ENCODE measurements at places on chromosomes 4 and X.

DNA sequence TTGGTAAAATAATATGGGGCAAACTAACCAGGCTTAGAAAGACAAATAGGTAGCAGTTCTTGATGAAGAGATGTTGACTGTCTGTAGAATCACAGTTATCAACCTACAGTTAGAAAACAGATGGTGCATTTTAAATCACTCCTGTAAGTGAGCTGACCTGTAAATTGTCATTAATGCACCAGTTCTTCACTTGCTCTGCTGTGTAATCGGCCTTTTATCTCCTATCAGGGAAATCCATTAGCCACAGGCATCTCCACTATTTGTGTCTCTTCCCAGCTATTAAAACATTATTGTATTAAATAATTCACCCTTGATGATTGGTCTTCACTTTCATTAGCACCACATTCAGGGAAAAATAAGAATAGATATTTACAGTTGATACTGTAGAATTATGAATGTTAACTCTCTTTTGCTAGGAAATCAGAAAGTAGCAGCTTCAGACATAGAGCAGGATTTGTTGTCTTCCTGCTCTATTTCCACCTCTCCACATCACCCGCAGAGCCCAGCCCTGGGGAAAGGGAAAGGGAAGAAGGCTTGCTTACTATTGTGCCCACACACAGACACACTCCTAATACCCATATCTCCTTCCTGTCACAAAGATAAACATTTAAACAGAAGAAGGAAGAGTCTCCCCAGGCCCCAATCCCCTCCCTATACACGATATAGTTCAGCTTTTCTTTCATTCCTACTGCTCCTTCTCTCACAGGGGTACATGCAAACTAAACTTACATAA, 97.1 kb downstream of the REELD1 start:
- DNase-seq: no peak
- H3K36me3 ChIP-seq: no peaks in the 10 kb centered on the region
- H3K4me3 ChIP-seq: no peak overlapping the region
- no peaks in the 10 kb centered on the region for H3K4me1 ChIP-seq
- no peaks in the 10 kb centered on the region for H3K27me3 ChIP-seq

DNA sequence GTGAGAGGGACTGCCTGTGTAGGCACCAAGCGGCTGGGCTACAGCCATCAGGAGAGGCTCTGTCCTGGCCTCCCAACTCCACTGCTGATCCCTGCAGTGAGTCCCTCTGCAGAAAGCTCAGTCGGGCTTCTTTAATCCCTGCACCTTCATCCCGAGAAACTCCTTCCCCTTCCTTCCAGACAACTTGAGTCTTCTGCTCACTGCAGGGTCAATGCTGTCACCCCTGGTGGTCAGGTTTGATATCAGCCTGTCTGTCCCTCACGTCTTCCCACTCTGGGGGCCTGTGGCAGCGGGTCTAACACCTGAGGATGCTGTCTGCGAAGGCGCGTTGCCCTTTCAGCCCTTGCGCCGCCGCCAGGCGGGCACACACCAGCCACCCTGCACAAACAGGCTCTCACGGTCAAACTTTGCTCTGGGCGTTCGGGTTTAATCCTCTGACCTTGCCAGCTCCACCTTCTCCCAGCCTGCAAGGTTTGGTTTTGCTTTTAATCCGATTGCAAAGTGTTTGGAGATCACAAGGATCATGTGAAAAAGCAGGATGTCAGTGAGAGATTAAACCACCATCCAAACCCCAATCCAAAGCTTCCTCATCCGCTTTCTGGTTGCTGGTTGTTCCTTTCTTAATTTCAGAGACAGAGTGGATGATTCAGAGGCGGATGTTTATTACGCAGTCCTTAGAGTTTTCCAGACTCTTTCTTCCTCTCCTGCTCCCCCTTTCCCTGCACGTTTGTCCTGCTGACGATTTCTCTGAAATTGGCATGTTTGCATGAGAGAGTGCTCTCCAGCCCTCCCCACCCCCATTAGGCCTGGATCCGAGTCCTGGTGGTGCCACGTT, 74.8 kb upstream of the SLC34A2 start:
- no peaks in the 10 kb centered on the region for H3K27me3 ChIP-seq
- H3K4me1 ChIP-seq: no peaks in the 10 kb centered on the region
- DNase-seq: no peak
- H3K4me3 ChIP-seq: no peak overlapping the region

DNA sequence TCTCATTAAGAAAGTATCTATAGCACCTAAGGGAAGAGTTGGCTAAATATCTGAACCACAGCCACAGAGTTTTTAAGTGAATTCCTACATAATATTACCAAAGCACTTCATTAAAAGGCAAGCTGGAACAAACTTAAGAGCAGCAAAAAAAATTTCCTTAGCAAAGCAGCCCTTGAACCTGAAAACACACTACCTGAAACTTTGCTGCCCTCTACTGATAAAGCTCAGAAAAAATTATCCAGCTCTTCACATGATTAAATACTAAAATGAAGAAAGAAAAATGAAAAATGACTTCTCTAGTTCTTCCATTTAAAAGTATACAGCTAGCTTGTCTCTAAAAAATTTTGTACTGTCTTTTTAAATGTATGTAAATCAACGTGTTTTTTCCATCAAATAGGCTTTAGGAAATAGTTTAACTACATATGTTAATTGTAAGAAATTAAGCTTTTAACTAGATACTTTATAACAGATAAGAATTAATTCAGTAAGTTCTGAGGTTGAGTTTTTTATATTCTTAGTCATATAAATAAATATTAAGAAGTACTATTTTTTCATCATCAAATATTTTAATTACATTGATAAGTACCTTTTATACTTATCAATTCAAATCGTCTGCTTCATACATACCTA, 156.1 kb downstream of the STPG2 start:
- DNase-seq: no peak
- no peak overlapping the region for H3K4me3 ChIP-seq
- H3K27me3 ChIP-seq: no peaks in the 10 kb centered on the region
- H3K36me3 ChIP-seq: no peaks in the 10 kb centered on the region
- no peak overlapping the region for H3K27ac ChIP-seq
- H3K4me1 ChIP-seq: no peaks in the 10 kb centered on the region

- no peak overlapping the region for H3K27ac ChIP-seq
- peaks cover 17% of the 10 kb centered on the region for H3K4me1 ChIP-seq
- H3K36me3 ChIP-seq: no peaks in the 10 kb centered on the region
- H3K4me3 ChIP-seq: no peak overlapping the region
Observed at GRCh38 chr4:105634402-105635080, 73.9 kb downstream of the INTS12 start.

GRCh38 chr4:38069271-38069760, 109.1 kb downstream of the PTTG2 start:
- H3K4me3 ChIP-seq: no peak overlapping the region
- H3K36me3 ChIP-seq: peaks cover 63% of the 10 kb centered on the region
- no peak overlapping the region for H3K27ac ChIP-seq

GRCh38 chr4:116346750-116347149, 738.6 kb downstream of the TRAM1L1 start:
- no peaks in the 10 kb centered on the region for H3K27me3 ChIP-seq
- no peak overlapping the region for H3K4me3 ChIP-seq
- H3K4me1 ChIP-seq: no peaks in the 10 kb centered on the region
- H3K36me3 ChIP-seq: no peaks in the 10 kb centered on the region
- no peak for DNase-seq

- no peak overlapping the region for H3K4me3 ChIP-seq
- no peaks in the 10 kb centered on the region for H3K36me3 ChIP-seq
- no peak for DNase-seq
Observed at GRCh38 chr4:123696687-123697086, 300.1 kb downstream of the SPRY1 start.

DNA sequence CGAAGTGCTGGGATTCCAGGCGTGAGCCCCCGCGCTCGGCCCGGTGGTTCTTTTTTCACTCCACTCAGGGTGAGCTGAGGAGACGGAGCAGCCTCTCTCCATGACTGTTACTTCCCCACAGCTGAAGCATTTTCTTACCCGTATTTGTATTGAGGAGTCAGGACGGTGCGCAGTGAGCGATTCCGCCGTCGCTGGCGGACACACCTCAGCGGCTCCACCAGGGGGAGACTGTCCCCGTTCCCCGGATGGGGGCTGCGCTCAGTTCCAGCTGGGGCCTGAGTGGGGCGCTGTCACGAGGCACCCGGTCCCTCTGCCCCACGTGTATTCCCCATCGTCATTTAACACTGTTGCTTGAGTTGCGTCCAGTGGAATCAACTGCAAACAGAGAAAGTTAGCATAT, 844.0 kb upstream of the FRG1 start:
- no peaks in the 10 kb centered on the region for H3K36me3 ChIP-seq
- no peaks in the 10 kb centered on the region for H3K4me1 ChIP-seq
- H3K27me3 ChIP-seq: no peaks in the 10 kb centered on the region
- no peak overlapping the region for H3K4me3 ChIP-seq
- DNase-seq: no peak
- no peak overlapping the region for H3K27ac ChIP-seq

DNA sequence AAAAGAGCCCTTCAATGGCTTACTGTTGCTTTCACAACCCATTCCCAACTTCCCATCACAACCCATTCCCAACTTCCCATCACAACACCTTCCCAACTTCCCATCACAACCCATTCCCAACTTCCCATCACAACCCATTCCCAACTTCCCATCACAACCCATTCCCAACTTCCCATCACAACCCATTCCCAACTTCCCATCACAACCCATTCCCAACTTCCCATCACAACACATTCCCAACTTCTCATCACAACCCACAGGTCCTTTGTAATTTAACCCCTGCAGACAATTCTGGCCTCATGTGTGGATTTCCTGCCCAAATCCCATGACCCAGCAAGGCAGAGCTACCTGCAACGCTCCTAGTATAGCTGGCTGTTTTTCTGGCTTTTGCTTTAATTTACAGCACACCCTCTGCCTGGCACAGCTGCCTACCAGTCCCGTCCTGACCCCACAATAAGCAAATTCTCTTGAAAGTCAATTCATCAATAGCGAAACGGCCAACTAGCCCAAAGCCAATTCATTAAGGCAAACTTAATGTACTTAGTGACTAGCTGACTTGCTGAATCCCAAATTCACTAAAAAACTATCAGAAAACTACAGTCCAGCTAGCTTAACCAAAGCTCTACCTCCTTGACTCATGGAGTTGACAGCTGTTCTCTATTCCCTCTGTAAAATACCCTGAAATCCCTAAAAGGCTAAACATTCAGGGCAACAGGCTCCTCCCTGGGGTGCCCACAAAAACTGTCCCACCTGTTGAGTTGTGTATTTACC, 75.6 kb downstream of the AFAP1 start:
- H3K27ac ChIP-seq: peak overlapping the region; percentile 54
- H3K36me3 ChIP-seq: no peaks in the 10 kb centered on the region
- no peaks in the 10 kb centered on the region for H3K4me1 ChIP-seq
- H3K4me3 ChIP-seq: no peak overlapping the region
- DNase-seq: no peak

DNA sequence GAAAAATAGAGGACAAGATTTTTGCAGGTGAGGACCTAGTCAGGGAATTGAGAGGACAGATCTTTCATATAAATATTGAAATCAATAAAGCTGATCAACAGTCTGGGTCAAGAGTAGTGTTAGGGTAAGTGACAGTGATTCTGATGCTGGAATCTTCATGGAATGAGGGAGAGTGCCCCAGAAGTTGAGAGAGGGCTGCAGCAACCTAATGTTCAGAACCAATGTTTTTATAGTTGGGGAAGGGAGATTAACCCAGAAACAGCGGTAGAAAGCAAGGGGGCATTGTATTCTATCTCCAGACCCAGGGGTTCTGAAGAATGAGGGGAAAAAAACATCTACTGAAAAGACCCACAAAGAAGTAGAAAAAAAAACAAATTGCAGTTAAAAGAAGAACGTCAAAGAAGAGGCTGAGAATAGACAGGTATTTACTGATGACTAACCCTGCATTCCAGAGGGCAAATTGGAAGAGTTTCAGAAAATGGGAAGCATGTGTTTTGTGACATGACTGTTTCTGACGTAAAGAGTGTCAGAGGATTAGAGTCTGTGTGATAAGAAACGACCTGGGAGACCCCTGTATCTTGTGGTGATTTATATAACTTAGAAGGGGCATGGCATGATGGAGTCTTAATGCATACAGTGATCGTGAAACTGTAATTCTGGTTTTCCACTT, 819.6 kb upstream of the EPHA5 start:
- no peak overlapping the region for H3K27ac ChIP-seq
- H3K4me1 ChIP-seq: no peaks in the 10 kb centered on the region
- H3K4me3 ChIP-seq: no peak overlapping the region
- H3K27me3 ChIP-seq: no peaks in the 10 kb centered on the region

GRCh38 chr4:24642981-24643547, 58.7 kb upstream of the DHX15 start:
- H3K36me3 ChIP-seq: no peaks in the 10 kb centered on the region
- no peak overlapping the region for H3K27ac ChIP-seq
- no peaks in the 10 kb centered on the region for H3K4me1 ChIP-seq
- no peak for DNase-seq

GRCh38 chr4:156797206-156797605, 174.4 kb downstream of the PDGFC start:
- H3K27me3 ChIP-seq: no peaks in the 10 kb centered on the region
- no peaks in the 10 kb centered on the region for H3K4me1 ChIP-seq
- H3K27ac ChIP-seq: no peak overlapping the region
- no peak overlapping the region for H3K4me3 ChIP-seq
- H3K36me3 ChIP-seq: no peaks in the 10 kb centered on the region

GRCh38 chr4:75908555-75908954, 6.3 kb upstream of the PPEF2 start:
- no peaks in the 10 kb centered on the region for H3K27me3 ChIP-seq
- no peak overlapping the region for H3K27ac ChIP-seq
- no peak overlapping the region for H3K4me3 ChIP-seq

GRCh38 chr4:1024882-1025545, 13.6 kb downstream of the FGFRL1 start:
- H3K27ac ChIP-seq: no peak overlapping the region
- H3K27me3 ChIP-seq: no peaks in the 10 kb centered on the region
- H3K4me1 ChIP-seq: peaks cover 33% of the 10 kb centered on the region

- no peaks in the 10 kb centered on the region for H3K36me3 ChIP-seq
- H3K27ac ChIP-seq: no peak overlapping the region
- no peaks in the 10 kb centered on the region for H3K4me1 ChIP-seq
- no peak for DNase-seq
- peaks cover 4% of the 10 kb centered on the region for H3K27me3 ChIP-seq
- no peak overlapping the region for H3K4me3 ChIP-seq
Observed at GRCh38 chrX:21756785-21757529, 959 bp downstream of the SMPX start.

GRCh38 chrX:79364306-79364705, 2.8 kb downstream of the ITM2A start:
- DNase-seq: no peak
- H3K4me1 ChIP-seq: peaks cover 29% of the 10 kb centered on the region
- no peak overlapping the region for H3K4me3 ChIP-seq
- H3K36me3 ChIP-seq: peaks cover 24% of the 10 kb centered on the region
- no peaks in the 10 kb centered on the region for H3K27me3 ChIP-seq
- no peak overlapping the region for H3K27ac ChIP-seq

- no peak for DNase-seq
- H3K27ac ChIP-seq: no peak overlapping the region
- no peak overlapping the region for H3K4me3 ChIP-seq
- H3K27me3 ChIP-seq: no peaks in the 10 kb centered on the region
- no peaks in the 10 kb centered on the region for H3K4me1 ChIP-seq
Observed at GRCh38 chrX:112355931-112356330, 273.4 kb upstream of the TRPC5 start.

DNA sequence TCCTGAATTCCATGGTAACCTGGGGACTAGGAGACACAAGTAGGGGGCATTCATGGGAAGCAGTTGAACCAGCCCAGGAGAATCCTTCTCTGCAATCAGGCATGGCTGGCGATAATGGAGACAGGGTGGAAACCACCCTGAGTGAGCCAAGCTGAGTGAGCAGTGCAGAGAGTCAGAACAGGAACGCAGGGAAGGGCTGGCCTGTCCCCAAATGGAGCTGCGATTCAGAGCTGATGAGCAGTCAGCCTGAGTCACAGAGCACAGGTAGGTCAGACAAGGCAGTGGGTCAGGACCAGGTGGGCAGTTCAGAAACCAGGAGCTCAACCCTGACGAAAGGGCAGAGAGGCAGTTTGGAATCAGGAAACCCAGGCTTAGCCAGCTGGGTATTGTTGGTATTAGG, 129.0 kb downstream of the BTC start:
- no peaks in the 10 kb centered on the region for H3K36me3 ChIP-seq
- H3K27me3 ChIP-seq: peaks cover 10% of the 10 kb centered on the region
- no peak overlapping the region for H3K4me3 ChIP-seq
- no peak overlapping the region for H3K27ac ChIP-seq
- no peaks in the 10 kb centered on the region for H3K4me1 ChIP-seq

Measured in activated B cell treated with CpG ODN at 0.5 μM for 24 hours (primary cell).